ENCODE measurements at places on chromosomes 7 and 10. TPM values are rescaled to one million over a fixed set of nuclear protein-coding genes. Genes with fewer than 3 reads are reported as not detected.

GRCh38 chr10:2978111-2978510, 89.2 kb upstream of the PFKP start:
- DNase-seq = no peak
- H3K27me3 ChIP-seq = no peaks in the 10 kb centered on the region
- no peak overlapping the region for H3K27ac ChIP-seq
- no peaks in the 10 kb centered on the region for H3K4me1 ChIP-seq
- H3K4me3 ChIP-seq = no peak overlapping the region
- no peaks in the 10 kb centered on the region for H3K36me3 ChIP-seq

DNA sequence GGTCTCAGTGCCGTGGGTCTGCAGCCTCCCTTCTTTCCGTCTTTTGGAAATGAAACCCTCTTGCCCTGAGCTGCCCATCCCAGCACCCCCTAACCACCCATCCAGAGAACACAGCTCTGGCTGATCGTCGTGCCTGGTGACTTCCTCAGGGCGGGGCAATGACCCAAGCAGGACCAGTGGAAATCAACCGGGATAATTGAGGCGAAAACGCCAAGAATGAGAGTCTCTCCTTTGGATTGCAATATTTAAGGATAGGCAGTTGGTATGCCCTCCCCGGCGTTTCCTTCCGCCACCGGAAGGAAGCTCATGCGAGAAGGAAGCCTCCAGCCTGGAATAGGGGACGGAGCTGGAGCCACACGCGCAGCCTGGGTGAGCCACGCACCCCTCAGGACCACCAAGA, 73.7 kb upstream of the PFKP start:
- H3K4me3 ChIP-seq = no peak overlapping the region
- no peak for DNase-seq
- H3K27ac ChIP-seq = no peak overlapping the region
- no peaks in the 10 kb centered on the region for H3K36me3 ChIP-seq
- H3K27me3 ChIP-seq = no peaks in the 10 kb centered on the region

HTR5A gene
- not detected for polyA plus RNA-seq

UROS gene
- polyA plus RNA-seq = 57.3 TPM

TLL2 gene
- polyA plus RNA-seq = not detected

SHTN1 gene
- polyA plus RNA-seq = not detected

Data from CD8-positive, alpha-beta memory T cell (primary cell).